ENCODE measurements at places on chromosomes 2 and 18.

- DNase-seq: no peak
These were observed 31.9 kb downstream of the KIDINS220 start for GRCh38 chr2:8805278-8806210.

DNA sequence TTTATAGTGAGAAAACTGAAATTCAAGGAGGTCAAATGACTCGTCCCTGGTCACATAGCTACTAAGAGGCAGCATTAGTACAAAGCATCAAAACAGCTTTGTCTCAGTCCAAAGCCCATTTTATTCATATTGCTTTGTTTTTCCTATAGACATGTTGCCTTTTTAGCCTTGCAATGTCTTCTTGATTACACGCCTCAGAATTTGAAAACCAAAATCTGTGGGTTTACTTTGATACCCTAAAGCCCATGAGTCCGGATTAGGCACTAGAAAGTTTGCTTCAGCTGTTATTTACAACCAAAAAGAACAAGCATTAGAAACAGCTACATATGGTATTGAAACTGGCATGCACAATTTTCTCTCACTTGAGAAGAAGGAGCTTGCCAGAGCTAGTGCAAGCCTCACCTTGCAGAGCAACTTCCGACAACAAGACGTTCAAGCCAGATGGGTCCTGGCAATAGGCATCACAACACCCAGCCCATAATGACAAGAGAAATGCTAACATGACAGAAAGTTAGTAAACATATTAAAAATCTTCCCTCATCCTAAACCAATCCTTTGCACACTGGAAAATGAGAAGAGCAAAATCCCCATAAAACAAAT lies 276.8 kb downstream of the RIT2 start:
- DNase-seq: no peak

DNA sequence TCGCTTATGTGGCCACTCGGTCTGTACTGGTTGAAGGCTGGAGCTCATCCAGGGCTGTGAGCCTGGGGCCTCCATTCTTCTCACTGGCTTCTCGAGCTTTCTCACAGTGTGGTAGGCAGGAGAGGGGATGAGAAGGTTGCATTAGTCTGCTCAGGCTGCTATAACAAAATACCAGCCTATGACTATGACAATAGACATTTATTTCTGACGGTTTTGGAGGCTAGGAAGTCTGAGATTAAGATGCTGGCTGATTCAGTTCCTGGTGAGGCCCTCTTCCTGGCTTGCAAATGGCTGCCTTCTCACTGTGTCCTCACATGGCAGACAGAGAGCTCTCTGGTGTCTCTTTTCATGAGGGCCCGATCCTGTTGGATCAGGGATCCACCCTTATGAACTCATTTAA lies 6.2 kb upstream of the STK25 start:
- DNase-seq: no peak

DNA sequence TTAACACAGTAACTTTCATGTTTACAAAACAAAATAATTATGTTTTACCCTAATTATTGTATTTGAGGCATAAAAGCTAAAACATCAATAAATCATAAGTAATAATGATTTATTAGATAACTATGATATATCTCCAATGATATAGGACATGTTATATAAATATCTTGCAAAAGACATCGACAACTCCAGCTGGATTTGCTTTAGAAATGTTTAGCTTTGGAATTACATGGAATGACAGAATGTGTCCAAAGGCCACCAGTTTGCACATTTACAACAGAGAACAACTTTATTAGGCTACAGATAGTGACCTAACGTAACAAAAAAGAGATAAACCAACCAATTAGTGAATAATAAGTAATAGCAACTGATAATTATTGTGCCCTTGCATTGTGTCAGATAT lies 475.7 kb downstream of the DCC start:
- DNase-seq: no peak

GRCh38 chr2:101951296-101951695 lies 40.5 kb upstream of the IL1R2 start:
- no peak for DNase-seq

Measured in left renal pelvis (tissue), 4 donors.